ENCODE measurements at places on chromosomes 3 and 15.

- no peak for DNase-seq
These were observed 13.0 kb upstream of the NTRK3 start for GRCh38 chr15:88269356-88270062.

DNA sequence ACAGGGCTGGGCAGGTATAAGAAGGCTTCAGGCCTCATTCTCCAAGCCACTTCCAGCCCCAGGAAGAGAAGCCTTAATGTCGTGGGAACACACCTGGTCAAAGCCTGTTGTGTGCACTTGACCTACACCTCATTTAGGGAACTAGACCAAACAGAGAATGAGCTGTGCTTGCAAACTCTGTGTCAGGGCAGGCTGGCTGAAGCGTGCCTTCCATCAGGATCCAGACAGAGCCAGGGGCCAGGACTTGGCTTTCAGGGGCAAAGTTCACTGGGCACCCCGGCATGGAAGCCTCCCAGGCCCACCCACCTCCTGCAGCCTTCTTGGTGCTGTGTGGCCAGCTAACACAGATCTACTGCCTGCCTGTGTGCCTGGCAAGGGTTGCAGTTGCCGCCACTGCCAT is 11.5 kb downstream of the RBPMS2 start:
- DNase-seq: no peak

DNA sequence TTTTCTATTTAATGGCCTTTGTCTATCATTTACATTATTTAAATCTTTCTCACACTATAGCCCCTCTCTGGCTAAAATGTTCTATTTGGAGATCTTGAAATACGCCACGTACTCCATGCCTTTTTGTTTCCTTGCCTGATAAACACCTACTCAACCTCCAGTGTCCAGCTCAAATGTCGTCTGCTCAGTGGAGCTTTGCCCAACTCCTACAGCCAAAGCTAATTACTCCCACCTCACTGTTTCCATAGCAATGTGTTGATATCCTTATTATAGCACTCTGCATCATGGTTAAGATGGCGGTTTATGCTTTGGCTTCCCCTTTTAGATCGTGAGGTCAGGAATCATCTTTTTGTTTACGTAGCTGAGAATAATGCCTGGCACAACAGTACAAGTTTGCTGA is 55.9 kb downstream of the NGLY1 start:
- DNase-seq: no peak

DNA sequence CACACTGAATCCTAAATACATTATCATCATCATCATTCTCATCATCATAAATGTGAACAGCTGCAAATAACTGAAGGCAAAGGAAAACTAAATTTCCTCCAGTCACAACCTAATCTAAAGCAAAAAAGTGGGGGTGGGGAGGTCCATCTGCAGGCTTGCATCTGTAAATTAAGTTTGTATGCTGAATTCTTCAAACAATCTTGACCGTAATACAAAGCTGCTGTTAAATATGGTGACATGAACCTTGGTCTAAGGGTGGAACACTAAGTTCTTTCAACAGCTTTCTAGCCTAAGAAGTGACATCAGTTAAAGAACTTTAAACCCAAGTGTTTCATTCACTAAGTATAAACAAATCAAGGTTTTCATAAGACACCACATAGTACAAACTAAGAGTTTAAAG is 4.3 kb downstream of the LRRFIP2 start:
- DNase-seq: no peak

- DNase-seq: peak; percentile 60
These were observed 60.4 kb downstream of the MB21D2 start for GRCh38 chr3:192857260-192857661.

GRCh38 chr3:185534511-185534910 is 17.9 kb downstream of the LIPH start:
- no peak for DNase-seq

GRCh38 chr3:38623539-38623938 is 25.9 kb downstream of the SCN5A start:
- DNase-seq: no peak

- no peak for DNase-seq
These were observed 35.2 kb upstream of the MELTF start for GRCh38 chr3:197064771-197065170.

- peak; percentile 90 for DNase-seq
These were observed 176.1 kb upstream of the THBS1 start for GRCh38 chr15:39404767-39405181.

GRCh38 chr3:197505796-197506548 is 49.8 kb downstream of the BDH1 start:
- no peak for DNase-seq

- DNase-seq: peak; percentile 88
These were observed at the start of the genes SCN11A and WDR48 for GRCh38 chr3:39051649-39052561. TSS of gene SCN11A (minus strand) at chr3:39051944. CDS start at chr3:38950362, 101,582 bp downstream. TSS of gene WDR48 (plus strand) at chr3:39052016. CDS start at chr3:39052026, 10 bp downstream.

DNA sequence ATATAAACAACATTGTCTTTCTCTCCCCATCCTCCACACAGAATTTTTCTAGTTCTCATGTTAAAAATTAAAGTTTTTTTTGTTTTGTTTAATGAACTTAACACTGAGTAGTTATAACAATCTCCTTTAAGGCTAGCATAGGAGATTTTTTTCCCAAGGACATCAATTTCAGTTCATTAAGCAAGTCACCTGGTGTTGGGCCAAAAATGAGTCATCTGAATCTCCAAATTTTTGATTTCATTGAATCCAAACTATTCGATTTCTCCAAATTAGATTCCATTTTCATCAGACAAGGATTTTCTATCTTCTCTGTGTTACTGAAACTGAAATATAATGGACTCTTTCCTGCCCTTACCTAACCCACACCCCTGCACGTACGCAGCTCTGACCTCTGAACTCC is 631.4 kb upstream of the MDFIC2 start:
- DNase-seq: no peak

- DNase-seq: peak; percentile 51
These were observed 58.7 kb upstream of the PLXND1 start for GRCh38 chr3:129665024-129665768.

- peak; percentile 85 for DNase-seq
These were observed 5.0 kb downstream of the GATA2 start for GRCh38 chr3:128487813-128488635.

GRCh38 chr3:69087030-69087791 is 2.5 kb downstream of the ARL6IP5 start:
- no peak for DNase-seq

DNA sequence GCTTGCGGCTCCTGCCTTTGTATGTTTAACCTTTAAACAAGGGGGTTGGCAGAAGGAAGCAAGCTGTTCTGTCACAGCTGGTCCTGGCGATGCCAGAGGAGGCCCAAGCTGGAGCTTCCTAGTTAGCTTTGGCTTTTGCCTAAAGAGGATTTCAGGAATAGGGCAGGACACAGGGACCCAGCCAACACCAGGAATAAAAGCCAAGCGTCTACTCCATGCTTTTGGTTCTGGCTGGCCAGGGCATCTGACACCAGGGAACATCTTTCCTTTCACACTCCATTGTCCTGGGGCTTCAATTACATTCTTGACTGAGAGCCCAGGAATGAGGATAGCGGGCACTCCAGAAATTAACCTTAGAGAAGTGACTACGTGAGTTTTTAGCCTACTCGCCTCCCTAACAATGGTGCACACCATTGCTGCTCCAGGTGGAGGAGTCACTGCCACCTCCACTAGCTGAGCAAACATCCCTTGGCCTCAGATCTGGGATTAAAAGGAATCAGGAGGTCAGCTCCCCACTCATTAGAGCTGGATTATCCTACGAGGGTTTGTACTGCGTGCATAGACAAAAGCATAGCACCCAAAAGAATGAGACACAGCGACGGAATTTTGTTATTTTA is 38.2 kb downstream of the TPM1 start:
- DNase-seq: no peak

GRCh38 chr15:89370120-89370977 is 35.7 kb upstream of the POLG start:
- DNase-seq: no peak

- peak; percentile 93 for DNase-seq
These were observed 237.0 kb downstream of the UACA start for GRCh38 chr15:70526221-70526973.

- DNase-seq: no peak
These were observed 245.6 kb upstream of the LRTM1 start for GRCh38 chr3:55173504-55173903.

GRCh38 chr3:37964716-37965115 is 25.9 kb upstream of the VILL start:
- no peak for DNase-seq

DNA sequence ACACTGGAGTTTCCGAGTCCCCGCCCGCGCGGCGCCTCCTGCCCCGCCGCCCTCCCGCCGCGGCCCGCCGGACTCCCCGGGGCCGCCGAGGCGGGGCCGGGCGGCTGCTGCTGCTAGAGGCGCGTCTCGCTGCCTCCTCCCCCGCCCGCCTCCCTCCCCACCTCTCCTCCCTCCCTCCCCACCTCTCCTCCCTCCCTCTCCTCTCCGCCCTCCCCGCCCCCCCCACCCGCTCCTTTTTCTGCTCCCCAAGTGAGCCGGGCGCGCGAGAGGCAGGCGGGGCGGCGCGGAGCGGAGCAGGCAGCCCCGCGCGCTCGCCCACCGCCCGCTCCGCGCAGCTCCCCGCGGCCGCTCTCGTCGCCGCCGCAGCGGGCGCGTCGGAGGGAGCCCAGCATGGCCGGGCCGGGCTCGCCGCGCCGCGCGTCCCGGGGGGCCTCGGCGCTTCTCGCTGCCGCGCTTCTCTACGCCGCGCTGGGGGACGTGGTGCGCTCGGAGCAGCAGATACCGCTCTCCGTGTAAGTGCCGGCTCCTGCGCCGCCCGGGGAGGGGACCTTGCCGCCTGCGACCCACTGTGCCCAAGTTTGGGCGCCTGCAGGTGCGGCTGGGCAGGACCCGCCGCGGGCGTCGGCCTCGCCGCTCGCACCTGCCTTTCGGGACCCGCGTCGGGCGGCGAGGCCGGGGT is at the start of gene CACNA2D3:
CACNA2D3 (plus strand) TSS at position 229 of the 679 bp plus-strand sequence.
- no peak for DNase-seq

DNA sequence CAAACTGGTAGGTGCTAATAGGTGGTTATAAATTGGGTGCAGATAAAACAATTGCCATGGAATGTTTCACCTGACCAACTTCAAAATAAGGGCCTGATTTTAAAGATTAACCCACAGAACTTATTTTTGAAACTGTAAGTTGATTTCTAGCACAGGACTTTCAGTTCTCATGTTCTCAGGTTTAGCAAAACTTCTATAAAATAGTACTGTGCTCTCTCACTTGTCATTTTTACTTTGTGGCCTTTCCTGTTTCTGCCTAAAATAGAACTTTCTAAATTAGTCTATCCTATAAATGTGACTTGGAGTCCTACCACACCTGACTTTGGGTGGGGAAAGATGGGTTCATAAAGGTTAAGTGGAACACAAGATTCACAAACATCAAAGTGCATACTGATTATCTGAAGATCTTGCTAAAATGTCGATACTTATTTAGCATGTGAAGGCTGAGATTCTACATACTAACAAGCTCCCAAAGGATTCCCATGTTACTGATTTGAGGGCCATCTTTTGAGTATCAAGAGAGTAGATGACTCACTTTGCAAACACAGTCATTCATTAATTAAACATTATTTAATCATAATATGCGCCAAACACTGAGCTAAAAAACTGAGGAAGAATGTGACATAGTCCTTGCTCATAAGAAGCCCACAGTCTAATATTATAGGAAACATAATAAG is 38.6 kb downstream of the BTLA start:
- no peak for DNase-seq

DNA sequence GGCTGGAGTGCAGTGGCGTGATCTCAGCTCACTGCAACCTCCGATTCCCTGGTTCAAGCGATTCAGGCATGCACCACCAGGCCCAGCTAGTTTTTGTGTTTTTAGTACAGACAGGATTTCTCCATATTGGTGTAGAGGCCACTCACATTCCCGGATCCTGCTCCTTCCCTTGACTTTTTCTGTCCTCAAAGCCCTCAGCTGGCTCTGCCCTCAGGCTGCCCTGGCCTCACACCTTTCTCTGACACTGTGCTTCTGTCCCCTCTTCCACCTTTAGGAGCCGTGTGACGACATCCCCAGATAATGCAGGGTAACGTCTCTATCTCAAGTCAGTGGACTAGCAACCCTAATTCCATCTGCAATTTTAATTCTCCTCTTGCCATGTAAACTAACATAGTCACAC is 8.6 kb upstream of the CYFIP1 start:
- DNase-seq: no peak

DNA sequence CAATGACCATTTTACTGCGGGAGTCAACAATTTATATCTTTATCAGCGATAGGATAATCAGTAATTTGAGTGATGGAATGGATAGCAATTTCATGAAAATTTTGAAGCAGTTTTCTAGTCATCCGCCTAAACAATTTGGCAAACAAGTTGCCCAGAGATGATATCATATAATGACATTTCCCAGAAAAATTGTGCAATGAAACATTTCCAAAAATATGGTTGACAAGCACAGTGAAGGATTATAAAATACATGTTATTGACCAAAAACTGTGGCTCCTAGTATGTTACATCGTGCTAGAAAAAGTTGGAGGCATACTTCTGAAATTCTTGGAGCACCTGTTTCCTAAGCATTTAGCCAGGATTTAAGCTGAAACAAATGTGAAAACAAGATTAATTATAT is 145.1 kb downstream of the GHSR start:
- no peak for DNase-seq

- DNase-seq: peak; percentile 59
These were observed 186.7 kb downstream of the UACA start for GRCh38 chr15:70576696-70577095.

GRCh38 chr3:78497021-78497420 is 1270.8 kb downstream of the ROBO1 start:
- DNase-seq: no peak

- no peak for DNase-seq
These were observed 154.8 kb upstream of the CTNNB1 start for GRCh38 chr3:41044523-41044922.

GRCh38 chr3:186413615-186414415 is 51.8 kb upstream of the DGKG start:
- peak; percentile 49 for DNase-seq

GRCh38 chr3:43997788-43998369 is 243.8 kb upstream of the TOPAZ1 start:
- no peak for DNase-seq

GRCh38 chr3:42659451-42660130 is 6.1 kb downstream of the ZBTB47 start:
- no peak for DNase-seq

GRCh38 chr15:84681831-84682230 is 23.8 kb upstream of the NMB start:
- no peak for DNase-seq

DNA sequence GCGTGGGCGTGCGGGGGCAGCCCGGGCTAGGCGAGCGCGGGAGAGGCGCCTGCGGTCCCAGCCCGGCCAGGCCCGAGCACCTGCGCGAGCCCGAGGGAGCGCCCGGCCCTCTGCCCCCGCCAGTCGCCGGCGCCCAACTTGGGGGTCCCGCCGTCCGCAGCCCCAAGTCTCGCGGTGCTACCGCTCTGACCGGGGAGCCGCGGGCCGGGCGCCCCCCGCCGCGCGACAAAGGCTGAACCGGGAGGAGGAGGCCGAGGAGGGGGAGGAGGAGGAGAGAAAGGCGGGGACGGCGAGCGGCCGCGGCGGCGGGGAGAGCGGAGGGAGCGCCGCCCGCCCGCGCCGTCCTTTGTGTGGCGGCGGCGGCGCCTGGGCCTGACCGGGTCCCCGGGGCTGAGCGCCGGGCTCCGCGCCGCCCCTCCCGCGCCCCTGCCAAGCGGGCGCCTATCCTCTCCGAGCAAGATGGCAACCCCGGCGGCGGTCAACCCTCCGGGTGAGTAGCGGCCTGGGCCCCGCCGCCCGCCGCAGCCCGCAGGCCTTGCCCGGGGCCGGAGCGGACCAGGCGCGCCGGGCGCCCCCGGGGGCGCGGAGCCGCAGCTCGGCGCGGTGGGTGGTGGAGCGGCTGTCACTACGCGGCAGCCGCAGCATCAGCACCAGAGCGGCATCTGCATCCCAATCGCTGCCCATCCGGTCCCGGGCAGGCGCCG is at the start of gene ARNT2:
ARNT2 (plus strand) TSS at position 326 of the 704 bp plus-strand sequence; CDS start at position 460, 134 bp downstream.
- peak; percentile 46 for DNase-seq

All from fibroblast of skin of right quadriceps (primary cell).